Activated naive CD4-positive, alpha-beta T cell (primary cell): ENCODE measurements at places on chromosomes 1 and 21.

DNA sequence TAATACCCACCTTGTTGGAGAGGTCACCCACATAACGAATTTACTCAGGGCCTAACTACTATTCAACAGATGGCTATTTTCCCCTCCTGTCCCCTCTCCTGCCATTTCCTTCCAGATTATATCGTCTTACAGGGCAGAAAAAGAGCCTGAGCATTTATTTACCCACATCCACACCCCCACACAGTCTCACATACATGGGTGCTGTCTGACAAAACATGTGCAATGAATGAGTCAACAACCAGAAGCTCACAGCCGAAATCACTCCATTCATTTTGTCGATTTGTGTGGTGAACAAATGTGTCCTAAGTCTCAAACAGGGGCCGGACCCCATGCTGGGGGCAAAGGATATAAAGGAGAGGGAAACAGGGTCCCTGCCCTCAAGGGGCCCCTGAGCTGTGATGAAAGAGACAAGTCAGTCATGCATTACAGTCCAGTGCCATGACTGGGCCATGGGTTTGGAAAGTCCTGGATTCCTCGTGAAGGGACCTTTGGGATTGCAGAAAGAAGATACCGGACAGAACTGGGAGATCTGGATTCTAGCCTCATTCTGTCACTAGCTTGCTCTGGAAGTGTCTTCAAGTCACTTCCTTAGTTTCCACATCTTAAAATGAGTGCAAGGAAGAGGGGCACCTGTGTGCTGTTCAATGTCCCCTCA lies 16.4 kb upstream of the ZNF683 start:
- no peak for DNase-seq

DNA sequence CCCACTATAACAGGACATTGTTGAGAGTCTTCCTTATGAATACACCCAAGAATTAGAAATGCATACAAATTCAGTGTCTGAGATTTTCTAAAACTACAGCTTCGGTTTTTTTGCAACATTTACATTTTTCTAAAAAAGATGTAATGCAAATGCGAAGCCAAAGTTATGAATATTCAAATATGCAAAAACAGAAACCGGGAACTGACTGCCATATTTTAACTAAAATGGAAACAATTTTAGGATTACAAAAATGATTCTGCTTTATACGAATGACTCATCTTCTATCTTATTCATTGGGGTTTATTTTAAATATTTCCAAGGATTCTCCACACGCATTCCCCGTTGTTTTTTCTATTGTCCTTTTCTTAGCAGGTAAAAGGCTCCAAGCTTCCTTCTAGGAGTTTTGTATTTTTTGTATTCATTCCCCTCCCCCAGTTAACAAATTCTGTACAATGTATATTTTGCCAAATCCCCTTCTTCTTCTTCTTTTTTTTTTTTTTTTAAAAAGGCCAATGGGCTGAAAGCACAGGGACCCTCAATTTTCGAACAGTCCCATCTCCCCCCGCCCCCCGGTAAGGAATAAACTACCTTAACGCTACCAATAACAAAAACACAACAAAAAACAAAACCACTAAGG lies 1.0 kb downstream of the ARPC5 start:
- DNase-seq: no peak

GRCh38 chr21:39429445-39429844 lies 16.1 kb downstream of the LCA5L start:
- no peak for DNase-seq

- no peak for DNase-seq
Measured at GRCh38 chr1:94614996-94615395, 73.4 kb upstream of the F3 start.

- DNase-seq: no peak
Measured at GRCh38 chr1:199862047-199862446, 165.5 kb upstream of the NR5A2 start.

DNA sequence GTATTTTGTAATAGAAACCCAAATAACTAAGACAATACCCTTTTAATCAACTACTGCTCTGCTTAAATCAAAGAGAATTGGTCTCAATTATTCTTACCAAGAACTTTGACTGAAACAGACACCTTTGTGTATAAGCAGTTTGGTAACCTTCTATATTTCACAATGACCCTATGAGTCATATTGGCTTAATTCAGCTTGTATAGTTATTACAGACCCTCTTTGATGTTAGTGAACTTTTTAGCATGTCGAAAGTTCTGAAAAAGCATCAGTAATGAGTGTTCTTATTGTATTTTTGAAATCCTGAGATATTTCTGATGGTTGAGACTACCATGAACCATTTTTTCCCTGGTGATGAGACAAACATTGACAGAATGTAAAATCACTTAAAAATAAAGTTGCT lies 43.3 kb upstream of the RABGAP1L start:
- no peak for DNase-seq

DNA sequence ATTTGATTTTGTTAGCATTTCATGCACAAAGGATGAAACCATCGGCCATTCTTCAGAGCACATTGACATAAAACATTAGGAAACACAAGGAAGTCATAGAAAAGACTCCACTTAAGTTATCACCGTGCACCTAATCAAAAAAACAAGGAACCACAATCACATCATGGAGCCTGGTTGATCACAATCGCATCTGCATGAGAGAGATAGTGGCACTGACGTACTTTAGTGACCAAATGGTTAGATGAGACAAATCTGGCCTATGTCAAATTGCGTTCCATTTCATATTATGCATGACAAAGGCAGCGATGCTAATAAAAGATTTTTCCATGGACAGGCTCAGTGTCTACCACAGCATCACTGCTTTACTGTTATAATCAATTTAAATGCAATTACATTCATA lies 571.8 kb upstream of the ADGRL2 start:
- DNase-seq: no peak
